Urinary bladder (tissue), 4 donors: ENCODE measurements at places on chromosomes 2 and 18. TPM values are rescaled to one million over a fixed set of nuclear protein-coding genes. Genes with fewer than 3 reads are reported as not detected.

Gene CHRNG
- total RNA-seq: 3.5 TPM

Gene CD302
- total RNA-seq: 51.8 TPM

Gene TPO
- 0.74 TPM for total RNA-seq

Gene RAB6D
- 0.21 TPM for total RNA-seq

Gene CYRIA
- total RNA-seq: 10.5 TPM

Gene ZFP36L2
- 54.8 TPM for total RNA-seq

Gene SNTG2
- total RNA-seq: 0.69 TPM

Gene HOXD1
- total RNA-seq: 0.90 TPM

GRCh38 chr18:38940863-38941531 is 1375.4 kb upstream of the CELF4 start:
- DNase-seq: no peak

- no peak for DNase-seq
Measured at GRCh38 chr2:234673961-234674759, 177.3 kb upstream of the ARL4C start.

DNA sequence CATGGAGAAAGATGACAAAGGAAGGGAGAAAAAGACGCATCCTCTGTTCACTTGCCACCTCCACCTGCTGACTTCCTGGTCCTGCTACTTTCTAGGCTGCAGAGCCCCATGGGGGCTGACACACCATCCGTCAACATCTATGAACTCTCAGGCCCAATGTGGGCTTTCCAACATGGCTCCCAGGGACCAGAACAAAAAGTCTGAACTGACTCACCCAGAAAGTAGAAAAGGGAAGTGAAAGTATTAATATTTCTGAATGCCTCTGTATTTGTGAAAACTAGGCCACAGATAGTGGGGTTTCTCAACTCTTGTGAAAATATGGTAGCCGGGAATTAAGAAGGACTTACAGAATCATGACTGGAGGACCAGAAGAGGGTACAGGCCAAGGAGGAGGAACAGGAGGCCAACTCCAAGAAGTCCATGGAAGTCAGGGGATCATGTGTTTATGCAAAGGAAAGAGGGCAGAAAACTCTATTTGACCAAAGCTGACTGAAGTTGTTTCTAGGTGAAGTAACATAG is 123.1 kb upstream of the CAB39 start:
- no peak for DNase-seq

- no peak for DNase-seq
Measured at GRCh38 chr2:26846334-26847306, 1.3 kb upstream of the DPYSL5 start.

DNA sequence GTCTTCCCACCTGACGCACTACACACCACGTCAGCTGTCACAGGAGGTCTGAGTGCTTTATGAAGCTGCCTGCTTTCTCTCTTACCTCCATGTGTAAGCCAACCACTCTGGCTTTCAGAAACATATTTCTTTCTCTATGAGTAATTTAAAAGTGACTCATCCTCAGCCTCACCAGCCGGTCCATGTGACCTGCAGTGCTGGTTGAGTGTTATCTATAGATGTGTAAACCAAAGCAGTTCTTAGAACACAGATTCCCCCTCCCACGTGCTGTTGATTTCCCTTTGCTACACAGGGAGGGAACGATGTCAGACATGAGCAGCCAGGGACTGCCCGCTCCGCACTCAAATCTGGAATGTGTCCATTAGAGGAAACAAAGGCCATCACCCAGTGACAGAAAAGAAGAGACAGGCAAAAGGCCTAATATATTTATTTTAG is 157.8 kb downstream of the BCL2 start:
- DNase-seq: no peak
